Fibroblast of skin of scalp (primary cell): ENCODE measurements at places on chromosomes 16 and 17.

GRCh38 chr17:31900877-31901276 lies 631 bp downstream of the UTP6 start:
- no peak for DNase-seq

DNA sequence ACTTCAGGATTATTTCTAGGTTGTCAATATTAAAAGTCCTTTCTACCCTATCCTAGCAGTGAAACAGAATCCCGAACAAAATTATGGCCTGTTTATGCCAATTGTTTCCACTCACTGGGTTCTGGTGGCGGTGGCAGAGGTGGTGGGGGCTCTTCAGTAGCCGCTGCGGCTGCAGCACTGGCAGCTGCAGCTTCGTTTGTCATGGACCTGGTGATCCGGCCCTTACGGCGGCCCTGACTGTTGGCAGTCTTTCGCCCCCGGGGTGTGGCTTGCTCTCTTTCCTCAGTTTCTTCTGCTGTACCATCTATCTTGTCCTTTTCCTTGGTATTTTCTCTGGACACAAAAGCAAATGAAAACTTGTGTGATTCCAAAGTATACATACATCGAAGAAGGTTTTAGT lies 94.4 kb downstream of the NCOR1 start:
- DNase-seq: no peak

DNA sequence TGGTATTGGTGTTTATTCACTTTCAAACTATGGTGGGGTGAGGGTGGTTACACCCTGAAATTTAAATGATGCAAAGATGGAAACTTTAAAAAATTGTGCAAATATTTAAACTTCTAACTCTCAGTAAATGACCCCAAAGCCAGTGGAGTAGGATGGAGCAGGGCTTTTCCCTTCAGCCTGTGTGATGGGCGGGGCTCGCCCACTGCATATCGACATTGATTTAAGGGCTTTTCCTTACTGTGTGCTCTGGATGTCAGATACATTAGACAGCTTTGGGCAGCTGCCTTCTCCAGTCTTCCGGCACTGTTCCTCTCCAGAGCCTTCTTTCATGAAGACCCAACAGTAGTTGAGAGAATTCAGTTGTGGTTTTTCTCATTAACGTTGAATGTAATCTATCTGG lies 99.9 kb downstream of the SPECC1 start:
- DNase-seq: no peak

DNA sequence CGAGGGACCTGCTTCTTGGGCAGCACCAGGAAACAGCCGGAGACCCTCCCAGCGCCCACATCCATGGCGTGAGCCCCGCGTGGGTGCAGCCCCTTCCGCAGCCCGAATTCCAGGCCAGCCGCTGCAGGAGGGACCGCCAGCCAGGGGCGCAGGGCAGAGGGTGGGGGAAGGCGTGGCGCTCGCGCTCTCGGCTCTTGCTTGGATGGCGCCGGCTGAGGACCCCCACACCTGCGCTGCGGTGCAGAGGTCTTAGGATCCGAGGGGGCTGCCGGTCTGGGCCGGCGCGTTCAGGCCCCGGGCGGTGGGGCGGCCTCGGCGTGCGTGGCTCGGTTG lies 28.8 kb downstream of the ACTG1 start:
- DNase-seq: no peak

DNA sequence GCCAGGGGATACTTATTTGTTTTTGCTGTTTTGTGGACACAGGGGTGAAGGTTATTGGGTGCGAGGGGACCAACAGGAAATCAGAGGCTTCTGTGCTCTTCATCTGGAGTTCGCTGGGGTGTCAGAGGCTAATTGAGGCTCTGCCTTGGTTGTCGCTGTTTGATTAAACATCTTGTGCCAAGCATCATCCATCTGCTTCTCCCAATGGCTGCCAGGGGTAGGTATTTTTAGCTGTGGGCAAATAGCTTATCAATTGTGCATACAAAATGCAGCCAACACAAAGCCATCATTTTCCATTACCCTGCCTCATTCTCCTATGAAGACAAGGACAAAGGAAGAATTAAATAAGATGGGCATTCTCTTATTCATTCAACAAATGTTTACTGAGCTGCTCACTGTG lies 27.8 kb downstream of the GPR139 start:
- no peak for DNase-seq

- no peak for DNase-seq
Observed at GRCh38 chr17:6162892-6163291, 92.7 kb downstream of the WSCD1 start.

- no peak for DNase-seq
Observed at GRCh38 chr16:3469736-3470135, 25.6 kb downstream of the C16orf90 start.

GRCh38 chr16:47493381-47494337 lies 32.5 kb downstream of the PHKB start:
- no peak for DNase-seq

DNA sequence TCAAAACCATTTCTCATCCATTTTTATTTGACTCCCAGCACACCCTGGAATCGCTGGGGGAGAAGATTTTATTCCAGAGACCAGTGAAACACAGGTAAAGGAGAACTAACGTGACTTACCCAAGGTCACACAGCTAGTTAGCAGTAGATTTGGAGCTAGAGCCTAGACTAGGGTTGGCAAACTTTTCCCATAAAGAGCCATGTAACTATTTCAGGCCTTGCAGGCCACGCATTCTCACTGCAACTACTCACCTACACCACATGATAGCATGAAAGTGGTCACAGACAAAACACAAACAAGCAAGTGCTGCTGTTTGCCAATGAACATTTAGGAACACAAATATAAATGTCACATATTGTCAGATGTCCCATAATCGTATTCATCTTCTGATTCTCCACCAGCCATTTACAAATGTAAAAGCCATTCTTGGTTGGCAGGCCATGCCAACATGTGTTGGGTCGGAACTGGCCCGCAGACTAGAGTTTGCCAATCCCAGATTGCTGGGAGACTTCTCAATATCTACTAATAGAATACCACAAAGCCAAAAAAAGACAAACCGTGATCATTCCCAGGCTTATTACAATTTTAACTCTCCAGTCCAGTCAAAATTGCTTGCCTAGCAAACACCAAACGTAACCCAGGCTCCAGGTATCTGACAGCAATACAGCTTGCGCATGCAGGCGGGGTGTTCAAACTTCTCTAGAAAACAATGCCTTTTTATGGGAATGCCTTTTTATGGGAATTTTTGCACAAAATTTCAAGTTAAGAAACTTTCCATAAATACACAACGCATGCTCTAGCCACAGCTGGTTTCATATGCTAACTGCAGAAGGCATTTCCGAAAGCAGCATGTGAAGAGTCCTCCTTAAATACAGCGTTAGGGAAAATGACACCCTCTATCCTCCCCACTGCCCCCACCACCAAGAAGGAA lies 20.9 kb downstream of the ZFHX3 start:
- DNase-seq: no peak

DNA sequence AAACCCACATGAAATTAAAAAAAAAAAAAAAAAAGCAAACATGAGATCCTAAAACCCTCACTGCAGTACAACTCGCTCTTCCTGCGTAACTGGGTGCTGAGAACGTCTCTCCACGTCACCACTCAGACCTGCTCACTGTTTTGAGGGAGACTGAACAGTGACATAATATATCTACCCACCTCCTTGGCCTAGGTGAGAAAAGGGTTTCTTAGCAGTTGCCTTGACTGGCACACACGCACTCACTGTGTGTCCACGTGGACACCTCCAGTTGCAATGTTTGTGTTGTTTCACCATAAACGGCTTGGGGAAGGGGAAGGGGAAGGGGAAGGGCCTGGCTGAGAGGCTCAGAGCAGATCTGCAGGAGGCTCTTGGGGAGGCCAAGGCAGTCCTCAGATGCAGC lies 32.0 kb downstream of the FANCA start:
- DNase-seq: no peak

DNA sequence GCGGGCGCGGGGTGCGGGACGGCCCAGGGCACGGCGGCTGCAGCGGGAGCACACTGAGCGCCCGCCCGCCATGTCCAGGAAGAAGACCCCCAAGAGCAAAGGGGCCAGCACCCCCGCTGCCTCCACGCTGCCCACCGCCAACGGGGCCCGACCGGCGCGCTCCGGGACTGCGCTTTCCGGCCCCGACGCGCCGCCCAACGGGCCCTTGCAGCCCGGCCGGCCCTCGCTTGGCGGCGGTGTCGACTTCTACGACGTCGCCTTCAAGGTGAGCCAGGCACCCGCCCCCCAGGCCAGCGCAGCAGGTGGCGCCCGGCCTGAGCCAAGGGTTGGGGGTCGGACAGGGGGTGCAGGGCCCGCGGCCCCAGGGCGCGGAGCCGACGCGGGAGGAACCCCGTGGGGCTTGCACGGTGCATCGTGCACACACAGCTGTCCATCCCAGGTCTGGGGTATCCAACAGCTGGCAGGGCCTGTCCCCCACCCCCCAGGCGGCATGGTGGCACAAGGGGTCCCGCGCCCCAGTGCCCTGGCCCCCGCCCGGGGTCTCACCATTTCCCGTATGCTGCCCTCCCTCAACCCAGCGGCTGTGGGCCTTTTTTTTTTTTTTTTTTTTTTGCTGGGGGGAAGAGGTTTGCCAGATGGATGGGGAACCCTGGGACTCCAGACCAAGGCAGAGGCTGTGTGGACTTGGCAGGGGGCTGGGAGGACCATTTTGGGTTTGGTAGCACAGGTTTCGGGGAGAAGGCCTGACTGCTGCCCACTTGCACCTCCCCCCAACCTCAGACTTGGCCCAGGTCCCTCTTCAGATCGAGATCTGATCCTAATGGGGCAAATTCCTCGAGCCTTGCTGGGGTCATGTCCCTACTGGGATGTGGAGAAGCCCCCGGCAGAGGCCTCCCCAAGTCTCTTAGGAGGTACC lies 547 bp downstream of the RAB26 start:
- no peak for DNase-seq

GRCh38 chr17:30858556-30859250 lies 26.9 kb downstream of the ATAD5 start:
- DNase-seq: peak; percentile 4

GRCh38 chr16:49653577-49653976 lies 202.3 kb downstream of the ZNF423 start:
- no peak for DNase-seq

GRCh38 chr16:78333808-78334207 lies 234.4 kb downstream of the WWOX start:
- DNase-seq: no peak

DNA sequence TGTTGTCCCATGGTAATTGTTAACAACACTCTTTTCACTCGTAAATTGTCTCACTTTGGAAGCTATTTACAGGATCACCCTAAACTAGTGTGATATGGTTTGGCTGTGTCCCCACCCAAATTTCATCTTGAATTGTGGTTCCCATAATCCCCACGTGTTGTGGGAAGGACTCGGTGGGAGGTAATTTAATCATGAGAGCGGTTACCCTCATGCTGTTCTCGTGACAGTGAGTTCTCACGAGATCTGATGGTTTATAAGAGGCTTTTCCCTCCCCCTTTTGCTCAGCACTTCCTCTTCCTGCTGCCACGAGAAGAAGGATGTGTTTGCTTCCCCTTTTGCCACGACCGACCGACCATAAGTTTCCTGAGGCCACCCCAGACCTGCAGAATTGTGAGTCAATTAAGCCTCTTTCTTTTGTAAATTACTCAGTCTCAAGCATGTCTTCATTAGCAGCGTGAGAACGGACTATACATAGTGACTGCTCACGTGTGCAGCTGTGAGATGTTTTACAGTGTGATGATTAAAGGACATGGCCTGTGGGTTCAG lies 34.4 kb downstream of the DNAH3 start:
- peak; percentile 25 for DNase-seq

GRCh38 chr16:56263711-56264608 lies 72.7 kb downstream of the GNAO1 start:
- DNase-seq: no peak

DNA sequence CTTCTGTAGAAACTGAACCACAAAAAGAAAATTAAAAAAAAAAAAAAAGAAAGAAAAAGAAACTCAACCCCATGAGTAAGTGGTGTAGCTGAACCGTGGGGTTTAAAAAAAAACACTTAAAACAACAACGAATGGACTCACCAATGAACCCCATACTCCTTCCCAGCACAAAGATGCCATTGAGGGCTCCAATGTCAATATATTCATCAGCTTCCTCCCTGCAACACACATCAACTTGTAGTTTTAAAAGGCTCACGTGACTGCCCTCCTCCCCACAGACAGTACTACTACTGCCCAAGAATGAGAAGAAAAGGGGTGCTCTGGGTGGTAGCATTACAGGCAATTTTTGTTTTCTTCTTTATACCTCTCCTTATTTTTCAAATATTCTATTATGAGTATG lies 3.3 kb upstream of the KLHL11 start:
- no peak for DNase-seq

DNA sequence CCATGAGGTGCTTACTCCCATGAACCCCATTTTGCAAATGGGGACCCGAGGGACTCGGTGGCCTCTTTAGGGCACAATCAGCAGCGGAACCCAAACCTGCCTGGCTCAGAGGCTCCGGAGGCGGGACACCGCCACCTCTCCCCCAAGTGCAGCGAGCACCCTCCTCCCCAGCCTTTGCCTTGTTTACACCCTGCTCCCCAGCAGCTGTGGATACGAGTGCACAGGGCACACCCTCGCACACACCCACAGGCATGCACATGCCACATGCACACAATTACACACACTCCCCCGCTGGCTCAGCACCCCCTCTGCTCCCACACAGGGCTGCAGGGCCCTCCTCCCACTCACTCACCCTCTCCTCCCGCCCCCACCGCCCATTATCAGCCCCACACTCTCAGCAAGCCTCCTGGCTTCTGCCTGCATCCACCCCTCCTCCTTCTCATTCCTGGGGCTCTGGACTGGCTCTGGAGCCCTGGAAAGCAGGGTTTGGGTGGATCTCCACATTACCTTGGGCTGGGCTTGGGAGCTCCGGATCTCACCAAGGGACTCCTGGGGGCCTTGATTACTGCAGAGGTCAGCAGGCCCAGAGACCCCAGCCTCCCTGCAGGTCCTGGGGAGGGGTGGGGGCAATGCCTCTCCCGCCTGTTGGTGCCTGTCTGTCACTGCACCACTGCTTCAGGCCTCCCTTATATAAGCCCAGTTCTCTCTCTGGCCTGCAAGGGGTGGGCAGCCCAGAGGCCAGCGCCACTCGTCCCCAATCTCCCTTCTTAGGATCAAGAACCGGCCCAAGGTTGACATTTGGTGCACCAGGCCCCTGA lies 6.4 kb downstream of the PDK2 start:
- peak; percentile 57 for DNase-seq

DNA sequence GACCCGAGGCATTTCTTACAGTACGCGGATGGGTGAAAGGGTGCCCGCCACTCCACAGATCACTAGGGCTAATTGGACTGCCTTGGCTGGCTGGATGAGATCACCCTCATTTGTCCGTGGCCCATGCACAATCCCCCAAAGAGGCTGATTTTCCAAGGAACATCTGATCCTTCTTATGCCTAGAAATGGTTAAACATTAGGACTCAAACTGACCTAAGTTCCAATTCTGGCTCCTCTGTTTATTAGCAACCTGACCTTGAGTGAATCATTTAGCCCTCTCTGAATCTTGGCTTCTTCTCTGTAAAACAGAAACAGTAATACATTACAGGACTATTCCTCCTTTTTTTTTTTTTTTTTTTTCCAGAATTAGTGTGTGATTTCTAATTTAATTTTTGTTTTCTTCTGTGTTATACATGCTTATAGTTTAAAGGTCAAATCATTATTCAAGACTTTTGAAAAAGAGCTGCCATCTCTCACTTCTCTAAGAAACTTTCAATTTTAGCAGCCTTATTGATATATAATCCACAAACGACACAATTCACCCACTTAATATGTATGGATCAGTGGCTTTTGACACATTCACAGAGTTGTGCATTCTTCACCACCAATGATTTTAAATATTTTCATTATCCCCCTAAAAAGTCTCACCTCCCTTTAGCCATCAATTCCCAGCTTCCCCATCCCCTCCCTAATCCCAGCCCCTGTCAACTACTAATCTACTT lies 45.4 kb upstream of the TMEM132E start:
- DNase-seq: no peak

GRCh38 chr17:45073414-45074070 lies 12.4 kb downstream of the NMT1 start:
- peak; percentile 96 for DNase-seq
